Mesothelial cell of epicardium (in vitro differentiated cells): ENCODE measurements at places on chromosomes 11 and 22. TPM values are rescaled to one million over a fixed set of nuclear protein-coding genes. Genes with fewer than 3 reads are reported as not detected.

DNA sequence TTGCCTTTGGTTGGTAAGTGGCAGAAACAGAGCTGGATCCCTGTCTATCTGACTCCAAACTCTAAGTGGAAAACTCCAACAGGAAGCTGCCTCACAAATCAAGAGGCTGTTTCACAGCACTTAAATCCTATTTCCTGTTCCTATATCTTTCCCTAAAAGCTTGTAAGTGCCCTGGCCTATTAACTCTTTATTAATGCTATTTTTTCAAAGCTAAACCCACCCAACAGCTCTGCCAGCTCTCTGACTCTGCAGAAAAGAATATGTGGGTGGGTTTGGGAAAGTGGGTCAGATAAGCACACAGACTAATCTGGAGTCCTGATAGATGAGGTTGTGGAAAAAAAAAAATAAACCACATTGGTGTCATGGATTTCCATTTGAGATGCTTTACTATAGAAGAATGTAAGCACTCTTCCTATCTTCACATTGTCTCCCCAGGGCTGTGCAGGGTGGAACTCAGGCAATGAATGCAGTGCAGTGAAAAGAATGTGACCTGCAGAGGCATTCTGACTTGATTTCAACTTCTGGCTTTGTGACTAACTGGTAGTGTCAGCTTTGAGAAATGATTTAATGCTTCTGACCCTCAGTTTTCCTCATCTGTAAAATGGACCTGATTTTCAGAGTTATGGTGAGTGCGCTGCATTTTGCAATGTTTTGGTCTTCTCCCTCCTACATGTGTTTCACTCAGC is 125.6 kb downstream of the AASDHPPT start:
- no peak for DNase-seq

GRCh38 chr11:85531191-85531897 is 95.8 kb downstream of the DLG2 start:
- no peak for DNase-seq

- DNase-seq, result no peak
Observed at GRCh38 chr11:82756765-82757639, 23.3 kb upstream of the FAM181B start.

- DNase-seq, result no peak
Observed at GRCh38 chr22:19987394-19988306, 29.0 kb downstream of the ARVCF start.

DNA sequence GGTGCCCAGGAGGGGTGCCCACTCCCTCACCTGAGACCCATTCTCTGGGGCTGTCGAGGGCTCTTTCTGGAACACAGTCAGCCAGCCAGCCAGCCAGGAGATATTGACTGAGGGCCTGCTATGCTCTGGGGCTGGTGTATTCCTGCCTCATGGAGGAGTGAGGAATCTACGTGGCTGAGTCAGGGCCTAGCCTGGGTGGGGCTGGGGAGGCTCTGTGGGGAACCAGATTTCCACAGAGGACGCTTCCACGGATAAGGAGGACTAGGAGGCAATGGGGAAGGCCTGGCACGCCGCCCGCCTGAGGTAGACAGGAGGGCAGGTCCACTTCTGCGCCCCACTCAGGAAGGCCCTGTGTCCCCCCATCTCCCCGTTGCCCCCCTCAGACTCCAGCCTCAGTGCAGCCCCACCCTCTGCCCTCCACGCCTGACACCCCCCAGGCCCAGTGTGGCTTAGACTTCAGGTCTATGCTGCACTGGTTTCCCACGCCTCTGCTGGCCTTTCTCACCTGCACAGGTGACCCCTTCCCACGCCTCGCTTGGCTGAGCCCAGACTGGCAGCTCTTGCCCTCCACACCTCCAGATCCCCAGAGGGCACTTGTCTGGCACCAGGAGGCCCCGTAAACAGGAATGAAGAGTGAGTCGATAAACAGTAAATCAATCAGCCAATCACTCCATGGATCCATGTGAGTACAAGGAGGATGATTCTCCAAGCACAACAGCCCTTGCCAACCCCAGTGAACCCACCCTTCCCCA is 37.5 kb downstream of the MACROD1 start:
- DNase-seq, result no peak

GRCh38 chr11:9703280-9703679 is 39.4 kb downstream of the SWAP70 start:
- no peak for DNase-seq

DNA sequence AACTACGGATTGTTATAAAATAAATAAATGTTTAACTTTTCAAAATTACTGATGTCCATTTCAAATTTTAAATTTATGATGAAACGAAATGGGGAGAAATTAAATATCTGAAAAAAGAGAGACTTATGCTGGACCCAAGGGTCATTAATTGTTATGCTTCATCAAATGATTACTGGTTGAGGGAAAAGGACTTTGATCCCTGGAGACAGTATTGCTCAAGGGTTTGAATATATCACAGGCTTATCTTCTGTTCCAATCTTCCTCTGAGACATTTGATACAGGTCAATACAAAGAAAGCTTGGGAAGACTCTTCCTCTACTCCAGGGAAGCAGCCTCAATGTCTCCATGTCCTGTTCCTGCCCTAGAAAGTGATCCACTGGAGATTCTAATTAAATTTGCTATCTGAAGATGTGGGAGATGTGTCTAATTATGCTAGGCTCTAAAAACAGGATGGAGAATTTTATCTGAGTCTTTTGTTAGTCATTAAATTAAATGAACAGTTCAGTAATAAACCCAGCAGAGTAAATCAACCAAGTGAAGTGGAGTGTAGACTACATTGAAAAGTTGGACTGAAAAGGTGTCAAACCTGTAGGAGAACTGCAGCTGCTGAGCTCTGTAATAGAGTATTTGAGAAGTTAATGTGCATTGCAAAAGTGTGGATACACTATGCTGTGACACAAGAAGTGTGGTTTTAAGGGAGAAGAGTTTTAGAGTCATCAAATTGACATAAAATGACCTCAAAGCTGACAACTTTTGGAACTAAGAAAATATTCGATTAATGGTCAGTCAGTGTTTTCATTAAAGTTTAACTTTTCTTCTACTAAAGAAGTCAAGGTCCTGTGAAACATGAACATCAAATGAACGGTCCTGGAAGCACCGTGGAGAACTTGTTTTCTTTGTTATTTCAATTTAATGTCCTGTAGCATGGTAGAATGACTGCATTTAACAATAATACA is 623.7 kb upstream of the CCDC90B start:
- DNase-seq, result no peak

DNA sequence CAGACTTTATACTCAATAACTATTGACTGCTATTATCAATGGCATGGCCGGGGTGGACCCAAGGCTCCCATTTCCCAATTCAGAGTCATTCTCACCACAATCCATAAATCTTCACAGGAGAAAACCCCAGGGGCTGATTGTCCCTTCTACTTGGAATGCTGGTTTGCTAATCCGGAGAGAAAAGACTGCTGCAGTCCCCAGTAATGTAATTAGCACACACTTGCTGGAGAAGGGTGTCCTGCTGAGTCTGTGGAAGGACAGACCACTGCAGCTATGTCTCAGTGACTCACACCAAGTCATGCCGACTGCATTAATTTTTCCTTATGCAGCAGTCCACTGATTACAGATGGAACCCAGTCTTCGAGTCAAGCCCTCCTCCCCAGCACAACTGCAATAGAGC is 5.9 kb upstream of the ETS1 start:
- DNase-seq, result no peak

GRCh38 chr11:87369888-87370287 is 332.2 kb downstream of the TMEM135 start:
- DNase-seq, result no peak

DNA sequence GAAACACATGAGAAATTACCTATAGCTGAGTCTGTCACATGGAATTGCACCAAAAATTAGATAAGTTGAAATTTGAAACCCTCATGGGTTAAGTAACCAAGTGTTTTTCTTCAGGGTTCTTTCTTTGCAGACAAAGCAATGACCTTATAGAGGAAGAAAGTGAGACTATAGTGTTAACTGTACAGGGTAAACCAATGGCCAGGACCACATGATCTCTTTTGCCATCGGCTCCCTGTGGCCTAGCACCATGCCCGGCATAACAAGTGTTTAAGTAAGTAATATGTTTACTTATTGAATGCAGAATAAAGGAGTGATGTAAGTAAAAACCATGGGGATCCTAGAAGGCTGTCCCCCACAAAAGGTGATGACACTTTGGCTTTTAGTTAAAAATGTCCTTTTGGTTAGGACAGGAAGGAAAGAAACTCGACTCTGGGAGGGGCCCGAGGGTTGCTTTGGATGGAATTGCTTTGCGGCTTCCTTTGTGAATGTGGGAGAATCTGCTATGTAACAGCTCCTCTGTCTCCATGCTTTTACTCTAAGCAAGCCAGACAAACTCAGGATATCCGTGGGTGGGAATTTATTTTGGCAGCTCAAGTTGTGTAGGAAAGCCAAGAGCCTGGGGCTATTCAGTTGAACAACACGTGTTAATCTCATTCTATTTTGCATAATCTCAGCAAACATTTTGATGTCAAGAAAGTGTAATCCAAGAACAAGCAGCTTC is 454.7 kb downstream of the INSC start:
- no peak for DNase-seq

GRCh38 chr11:74141241-74141695 is 29.5 kb downstream of the C2CD3 start:
- DNase-seq, result no peak

GRCh38 chr11:109401545-109401944 is 20.4 kb upstream of the C11orf87 start:
- DNase-seq, result no peak

GRCh38 chr11:92180664-92181251 is 43.9 kb upstream of the FAT3 start:
- DNase-seq, result no peak

DNA sequence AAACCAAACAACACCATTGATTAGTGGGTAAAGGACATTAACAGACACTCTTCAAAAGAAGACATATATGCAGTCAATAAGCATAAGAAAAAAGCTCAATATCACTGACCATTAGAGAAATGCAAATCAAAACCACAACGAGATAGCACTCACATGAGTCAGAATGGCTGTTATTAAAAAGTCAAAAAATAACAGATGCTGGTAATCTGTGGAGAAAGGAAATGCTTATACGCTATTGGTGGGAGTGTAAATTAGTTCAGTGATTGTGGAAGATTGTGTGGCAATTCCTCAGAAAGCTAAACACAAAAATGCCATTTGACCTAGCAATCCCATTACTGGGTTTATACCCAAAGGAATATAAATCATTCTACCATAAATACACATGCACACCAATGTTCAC is 182.6 kb downstream of the TRPC6 start:
- DNase-seq, result no peak

DNA sequence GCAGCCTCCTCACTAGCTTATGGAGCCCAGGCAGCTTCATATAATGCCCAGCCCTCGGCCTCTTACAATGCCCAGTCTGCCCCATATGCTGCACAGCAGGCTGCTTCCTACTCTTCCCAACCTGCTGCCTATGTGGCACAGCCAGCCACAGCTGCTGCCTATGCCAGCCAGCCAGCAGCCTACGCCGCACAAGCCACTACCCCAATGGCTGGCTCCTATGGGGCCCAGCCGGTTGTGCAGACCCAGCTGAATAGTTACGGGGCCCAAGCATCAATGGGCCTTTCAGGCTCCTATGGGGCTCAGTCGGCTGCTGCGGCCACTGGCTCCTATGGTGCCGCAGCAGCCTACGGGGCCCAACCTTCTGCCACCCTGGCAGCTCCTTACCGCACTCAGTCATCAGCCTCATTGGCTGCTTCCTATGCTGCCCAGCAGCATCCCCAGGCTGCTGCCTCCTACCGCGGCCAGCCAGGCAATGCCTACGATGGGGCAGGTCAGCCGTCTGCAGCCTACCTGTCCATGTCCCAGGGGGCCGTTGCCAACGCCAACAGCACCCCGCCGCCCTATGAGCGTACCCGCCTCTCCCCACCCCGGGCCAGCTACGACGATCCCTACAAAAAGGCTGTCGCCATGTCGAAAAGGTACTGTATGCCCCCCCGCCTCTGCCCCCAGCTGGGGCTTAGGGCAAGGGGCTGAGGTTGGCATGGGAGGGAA is 8.8 kb downstream of the RBM14 start:
- DNase-seq, result no peak

GRCh38 chr11:64583296-64584262 is 7.4 kb upstream of the SLC22A12 start:
- DNase-seq, result no peak

Gene VPREB1
- not detected in 3 replicates for total RNA-seq

Gene SAA2
- total RNA-seq, result not detected in 3 replicates

Gene SLC25A45
- total RNA-seq, result 3.9 to 4.7 TPM (median 4.7 TPM) in 3 replicates

Gene PAMR1
- 38.3 to 44.8 TPM (median 43.5 TPM) in 3 replicates for total RNA-seq

Gene PPP6R3
- 133 to 141 TPM (median 137 TPM) in 3 replicates for total RNA-seq

Gene DGCR6
- total RNA-seq, result 4.1 to 6.0 TPM (median 4.8 TPM) in 3 replicates

Gene SCGB2A2
- not detected in 3 replicates for total RNA-seq

Gene LYVE1
- 0.13 to 0.25 TPM (median 0.18 TPM) in 3 replicates for total RNA-seq

Gene AQP11
- total RNA-seq, result 1.8 to 1.9 TPM (median 1.9 TPM) in 3 replicates

Gene FAM227A
- total RNA-seq, result 10.3 to 11.9 TPM (median 11.0 TPM) in 3 replicates
